ENCODE measurements at places on chromosomes 1 and 21.

DNA sequence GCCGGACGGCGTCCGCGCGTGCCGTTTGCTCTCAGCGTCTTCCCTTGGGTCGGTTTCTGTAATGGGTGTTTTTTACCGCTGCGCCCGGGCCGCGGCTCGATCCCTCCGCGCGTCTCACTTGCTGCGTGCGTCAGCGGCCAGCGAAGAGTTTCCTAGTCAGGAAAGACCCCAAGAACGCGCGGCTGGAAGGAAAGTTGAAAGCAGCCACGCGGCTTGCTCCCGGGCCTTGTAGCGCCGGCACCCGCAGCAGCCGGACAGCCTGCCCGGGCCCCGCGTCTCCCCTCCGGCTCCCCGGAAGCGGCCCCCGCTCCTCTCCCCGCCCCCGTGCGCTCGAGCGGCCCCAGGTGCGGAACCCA lies 159.8 kb downstream of the RUNX1 start:
- DNase-seq = no peak

DNA sequence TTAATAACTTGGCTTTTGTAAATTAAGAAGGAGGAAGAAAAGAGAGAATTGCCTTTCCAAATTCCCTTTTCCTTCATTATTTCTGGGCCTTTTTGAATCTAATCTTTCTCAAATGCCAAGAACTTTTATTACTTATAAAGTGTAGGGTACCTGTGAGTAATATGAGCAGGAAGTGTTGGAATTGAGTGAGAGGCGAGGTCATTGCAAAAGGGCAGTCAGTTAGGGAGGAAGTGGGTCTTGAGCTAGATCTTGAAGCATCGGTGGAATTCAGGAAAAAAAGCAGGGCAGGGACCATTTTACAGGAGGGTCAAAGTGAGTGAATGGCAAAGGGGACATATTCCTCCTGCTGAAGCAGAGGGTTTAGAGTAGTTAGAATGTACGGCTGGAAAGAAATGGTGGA lies 23.4 kb downstream of the DDI2 start:
- no peak for DNase-seq

DNA sequence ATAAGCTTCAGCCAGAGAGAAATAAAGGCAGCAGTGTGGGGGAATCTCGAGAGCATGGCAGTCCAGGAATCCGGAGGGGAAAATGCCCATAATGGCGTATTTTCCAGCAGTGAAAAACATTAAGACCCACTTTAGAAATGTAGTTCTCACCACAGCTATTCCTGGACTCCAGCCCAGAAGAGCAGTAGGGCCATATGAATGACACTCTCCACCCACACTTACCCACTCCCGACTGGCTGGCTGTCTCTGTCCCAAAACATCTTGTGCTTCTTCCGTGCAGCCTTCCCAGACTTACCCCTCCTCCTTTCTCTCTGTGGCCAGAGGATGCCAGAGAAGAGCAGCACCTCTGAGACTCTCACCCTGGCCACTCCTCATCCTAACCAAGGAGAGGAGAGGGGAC lies 56.4 kb downstream of the TRABD2B start:
- no peak for DNase-seq

DNA sequence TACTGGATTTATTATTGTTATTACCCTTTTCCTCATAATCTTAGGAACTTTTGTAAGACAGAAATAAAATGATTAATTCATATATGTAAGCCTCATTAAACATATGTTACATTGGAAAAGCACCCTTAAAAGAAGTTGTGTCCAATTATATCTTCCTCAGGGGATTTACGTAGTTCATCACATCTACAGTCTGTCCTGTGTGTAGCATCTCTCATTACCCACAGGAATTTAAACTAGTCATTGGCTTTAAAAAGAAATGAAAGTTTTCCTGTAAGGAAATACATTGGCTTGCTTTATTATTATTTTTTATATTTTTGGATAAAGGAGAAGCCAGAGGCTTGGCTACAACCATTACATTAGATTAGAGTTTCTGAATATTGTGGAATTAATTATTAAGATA lies 56.1 kb downstream of the SWT1 start:
- no peak for DNase-seq

- no peak for DNase-seq
Measured at GRCh38 chr1:231508941-231509340, 19.5 kb upstream of the TSNAX start.

DNA sequence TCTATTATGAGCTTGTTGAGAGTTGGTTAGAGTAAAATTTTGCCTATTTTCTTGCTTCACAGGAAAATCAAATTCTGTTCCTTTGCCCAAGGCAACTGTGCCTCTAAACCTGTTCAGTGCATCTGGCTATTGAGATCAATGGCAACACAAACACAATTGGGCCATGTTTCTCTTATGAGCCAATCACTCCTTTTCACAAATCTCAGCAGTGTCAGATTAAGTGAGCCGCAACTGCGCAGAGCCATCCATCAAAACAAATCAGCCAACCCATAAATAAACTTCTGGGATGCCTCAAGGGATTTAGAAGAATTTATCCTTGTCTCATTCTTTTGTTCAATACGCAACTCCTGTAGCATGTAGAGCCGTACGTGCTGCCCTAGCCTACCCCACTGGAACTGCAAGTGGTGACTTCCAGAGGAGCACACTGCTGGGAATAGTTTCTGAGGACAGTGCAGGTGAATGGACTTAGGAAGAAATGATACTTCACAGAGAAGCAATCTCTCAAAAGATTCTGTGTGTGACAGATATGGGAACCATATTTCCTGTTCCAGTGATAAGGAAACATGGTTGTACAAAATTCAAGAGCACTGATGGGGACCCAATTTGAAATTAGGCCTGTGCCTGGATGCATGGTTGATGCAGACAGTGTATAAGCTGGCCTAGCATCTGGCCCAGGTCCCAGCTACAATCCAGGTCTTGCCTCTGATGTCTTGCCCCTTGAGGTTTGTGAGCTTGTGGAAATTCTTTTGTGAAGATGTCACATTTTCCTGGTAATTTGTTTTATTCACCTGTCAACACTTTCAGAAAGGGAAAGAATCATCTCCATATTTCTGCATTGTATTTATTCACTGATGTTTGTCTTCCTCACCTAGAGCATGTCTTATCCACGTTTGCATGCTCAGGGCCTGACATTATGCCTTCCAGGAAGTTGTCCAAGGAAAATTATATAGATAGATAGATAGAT lies 166.2 kb downstream of the URB2 start:
- peak; percentile 7 for DNase-seq

DNA sequence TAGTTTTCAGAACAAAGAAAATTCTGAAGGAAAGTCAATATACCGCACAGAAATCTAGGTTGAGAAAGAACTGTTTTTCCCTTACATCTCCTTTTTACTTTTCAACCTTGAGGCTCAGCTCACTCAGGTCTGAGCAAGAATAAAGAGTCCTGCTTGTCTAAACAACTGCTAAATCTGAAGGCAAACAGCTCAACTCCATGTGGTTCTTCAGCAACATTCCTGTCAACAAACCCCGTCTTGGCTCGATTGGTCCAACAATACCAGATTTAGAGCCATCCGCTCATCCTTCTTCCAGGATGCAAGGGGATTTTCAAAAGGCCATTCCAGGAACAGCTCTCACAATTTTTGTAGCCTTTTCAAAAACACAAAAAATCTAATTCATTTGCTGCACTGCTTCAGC lies 119.8 kb downstream of the HLCS start:
- no peak for DNase-seq

GRCh38 chr1:162353078-162353477 lies 23.6 kb downstream of the SPATA46 start:
- DNase-seq = no peak
